Stimulated activated CD4-positive, alpha-beta T cell treated with anti-CD3 and anti-CD28 coated beads, Interleukin-12 subunit alpha, Interleukin-12 subunit beta, amount 100 ng/mL, for 48 hours (primary cell): ENCODE measurements at places on chromosomes 2 and 18.

DNA sequence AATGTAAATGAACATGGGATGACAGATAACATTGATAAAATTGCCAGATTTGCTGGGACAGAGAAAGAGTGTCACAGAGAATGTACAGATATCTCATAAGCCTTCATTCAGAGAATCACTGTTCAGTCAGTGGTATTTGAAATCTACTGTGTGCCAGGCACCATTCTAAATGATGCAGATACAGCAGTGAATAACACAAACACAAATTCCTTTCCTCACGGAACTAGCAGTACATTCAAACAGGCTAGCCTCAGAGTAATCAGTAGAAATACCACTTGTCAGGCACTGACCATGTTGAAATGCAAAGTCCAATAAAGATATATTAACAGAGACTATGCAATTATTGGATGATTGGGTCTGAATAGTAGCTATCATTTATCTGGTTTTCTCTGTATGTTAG, 211.0 kb downstream of the RDH14 start:
- no peak for DNase-seq

- no peak for DNase-seq
Observed at GRCh38 chr18:79875931-79876461, 75.5 kb downstream of the SLC66A2 start.

- no peak for DNase-seq
Observed at GRCh38 chr2:126714191-126714965, 58.4 kb downstream of the GYPC start.

- DNase-seq, result no peak
Observed at GRCh38 chr18:59006461-59007067, 133.1 kb upstream of the SEC11C start.
